ENCODE measurements at places on chromosomes 1 and 21.

GRCh38 chr1:185104083-185104482 is 52.7 kb downstream of the TRMT1L start:
- no peak for DNase-seq

DNA sequence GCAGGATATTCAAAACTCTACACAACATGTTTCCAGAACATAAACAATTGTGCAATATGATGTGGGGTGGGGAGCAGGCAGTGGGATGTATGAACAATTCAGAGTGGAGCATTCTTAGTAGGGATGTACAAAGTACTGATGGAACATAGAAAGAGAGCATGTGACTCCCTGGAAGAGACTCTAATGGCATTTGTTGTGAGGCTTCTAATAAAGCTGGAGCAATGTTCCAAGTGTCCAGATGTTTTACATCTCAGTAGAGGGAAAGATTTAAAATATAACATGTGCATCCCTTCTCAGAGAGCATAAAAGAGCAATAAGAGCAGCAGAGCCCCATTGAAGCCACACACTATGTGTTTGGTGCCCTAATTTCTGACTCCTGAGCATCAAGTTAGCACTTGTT is 116.5 kb downstream of the BRINP2 start:
- no peak for DNase-seq

GRCh38 chr21:26179501-26179900 is 8.9 kb upstream of the APP start:
- DNase-seq = no peak

GRCh38 chr1:117788014-117788413 is 141.4 kb downstream of the GDAP2 start:
- DNase-seq = no peak

- no peak for DNase-seq
These were observed 36.6 kb downstream of the GPR3 start for GRCh38 chr1:27429029-27429425.

- no peak for DNase-seq
These were observed 26.4 kb downstream of the LRRC53 start for GRCh38 chr1:74486036-74486435.

GRCh38 chr1:203549309-203549708 is 55.4 kb downstream of the OPTC start:
- no peak for DNase-seq

DNA sequence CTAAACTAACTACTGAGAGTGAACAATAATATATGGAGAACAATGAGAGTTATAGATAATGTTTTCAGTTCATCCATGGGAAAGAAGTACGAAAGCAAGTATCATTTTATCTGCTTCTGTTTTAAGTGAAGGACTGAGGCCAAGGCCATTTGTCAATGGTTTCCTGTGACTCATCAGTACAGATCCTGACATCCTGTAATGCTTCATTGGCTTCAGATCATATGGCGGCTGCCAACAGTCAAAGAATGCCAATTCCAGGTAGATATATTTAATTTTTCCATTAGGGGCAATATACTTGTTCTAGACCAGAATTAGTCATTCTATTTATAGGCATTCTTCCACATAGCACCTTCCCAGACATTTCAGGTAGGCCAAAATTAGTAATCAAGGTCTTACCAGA is 97.3 kb downstream of the USH2A start:
- no peak for DNase-seq

DNA sequence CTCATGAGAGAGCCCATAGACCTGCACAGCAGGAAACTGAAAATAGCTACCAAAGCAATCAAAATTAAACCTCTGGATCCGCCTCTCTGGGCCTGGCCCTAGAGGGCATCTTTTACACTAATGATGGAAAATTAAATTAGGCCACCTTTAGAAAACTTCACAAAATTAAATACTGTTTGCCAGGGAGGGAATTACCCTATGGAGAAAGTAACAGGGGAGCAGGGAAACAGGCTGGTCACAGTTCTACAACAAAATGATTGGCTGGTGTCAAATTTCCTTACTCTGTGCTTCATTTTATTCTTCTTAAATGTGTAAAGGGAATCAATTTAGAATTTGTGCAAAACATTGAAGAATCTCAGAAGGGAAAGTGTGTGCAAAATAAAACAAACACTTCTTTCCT is 62.4 kb downstream of the SPATA46 start:
- no peak for DNase-seq

DNA sequence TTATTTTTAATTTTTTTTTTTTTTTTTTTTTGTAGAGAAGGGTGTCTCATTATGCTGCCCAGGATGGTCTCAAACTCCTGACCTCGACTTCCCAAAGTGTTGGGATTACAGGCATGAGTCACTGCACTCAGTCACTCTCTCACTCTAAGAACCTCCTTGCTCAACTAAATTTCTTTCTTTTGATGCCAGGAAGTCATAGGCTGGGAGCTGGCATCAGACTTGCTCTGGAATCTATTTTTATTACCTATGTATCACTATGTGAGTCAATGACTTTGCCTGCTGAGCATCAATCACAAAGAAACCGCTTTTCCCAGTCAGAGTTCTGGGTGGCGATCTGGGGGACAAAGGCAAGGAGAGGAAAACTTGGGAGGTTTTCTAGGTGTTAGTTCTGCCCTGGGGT is 35.5 kb upstream of the PARP1 start:
- DNase-seq = no peak
